ENCODE measurements at places on chromosomes 7 and 10.

- DNase-seq = no peak
Measured at GRCh38 chr10:74910241-74910975, 84.0 kb downstream of the KAT6B start.

GRCh38 chr7:12226756-12227155, 15.7 kb downstream of the TMEM106B start:
- no peak for DNase-seq

DNA sequence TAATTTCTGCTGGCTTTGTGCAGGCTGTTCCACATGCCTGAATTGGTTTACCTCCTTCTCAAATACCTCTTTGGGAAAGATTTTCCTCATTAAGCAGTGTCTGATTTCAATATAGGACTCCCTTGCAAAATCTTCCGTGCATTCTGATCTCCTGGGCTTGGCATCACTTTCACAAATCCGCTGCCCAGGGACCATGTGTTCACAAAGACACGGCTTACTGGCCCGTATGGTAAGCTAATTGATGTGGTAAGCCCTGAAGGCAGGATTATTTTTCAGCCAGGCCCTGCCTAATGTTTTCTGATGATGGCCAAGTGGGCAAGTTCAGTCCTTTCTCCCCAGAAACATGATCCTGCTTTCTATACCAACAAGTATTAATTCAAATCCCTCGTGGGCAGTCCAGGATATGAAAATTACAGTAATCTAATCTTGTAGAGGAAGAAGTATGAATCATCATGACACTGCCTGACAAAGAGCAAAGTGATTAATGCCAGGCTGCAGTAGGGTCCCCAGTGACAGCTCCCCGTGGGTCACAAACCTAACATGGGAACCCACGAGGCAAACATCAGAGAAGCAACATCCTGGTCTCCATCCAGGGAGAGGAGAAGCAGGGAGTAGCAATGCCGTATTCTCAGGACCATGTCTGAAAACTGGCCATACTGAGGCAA, 11.6 kb upstream of the SVIL start:
- DNase-seq = peak; percentile 59

DNA sequence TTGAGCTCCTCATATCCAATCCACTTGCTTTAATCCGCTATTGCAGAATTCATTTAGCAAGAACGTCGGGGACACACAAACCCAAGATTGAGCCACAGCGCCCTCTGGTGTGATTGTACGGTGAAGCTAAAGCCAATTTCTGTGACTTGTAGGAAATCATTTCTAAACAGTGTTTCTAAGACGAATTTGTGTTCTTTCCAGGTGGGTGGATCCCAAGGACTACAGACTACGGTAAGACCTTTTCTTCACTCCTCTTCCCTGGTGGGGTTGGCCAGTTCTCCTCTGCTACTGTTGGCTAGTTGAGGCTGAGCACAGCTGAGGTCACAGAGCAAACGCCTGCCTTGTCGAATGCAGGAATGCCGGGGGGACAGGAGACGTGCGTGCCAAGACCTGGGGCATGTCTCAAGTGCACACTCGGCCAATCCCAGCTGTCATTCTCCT, 5.2 kb downstream of the DMBT1 start:
- DNase-seq = peak; percentile 78

DNA sequence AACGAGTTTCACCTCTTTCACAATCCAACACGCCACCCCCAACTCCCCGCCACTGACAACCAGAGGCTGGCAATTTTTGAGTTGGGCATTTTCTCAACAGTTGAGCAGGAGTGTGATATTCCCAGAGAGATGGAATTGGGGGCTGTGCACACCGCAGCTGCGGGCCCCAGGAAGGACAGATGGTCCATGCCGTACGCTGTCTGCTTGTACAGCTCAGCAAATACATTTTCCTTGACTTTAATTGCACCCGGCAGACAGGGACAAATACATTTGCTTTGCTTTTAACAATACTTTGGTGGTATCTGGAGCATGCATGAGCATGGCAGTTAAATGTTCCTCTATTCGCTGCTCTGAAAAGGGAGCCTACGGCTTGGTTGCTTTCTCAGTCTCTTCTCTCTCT, 354.2 kb upstream of the DPP6 start:
- DNase-seq = no peak

GRCh38 chr7:128419257-128419656, 9.5 kb upstream of the IMPDH1 start:
- DNase-seq = no peak

- DNase-seq = peak; percentile 78
Measured at GRCh38 chr10:33240931-33241330, 93.5 kb downstream of the NRP1 start.

DNA sequence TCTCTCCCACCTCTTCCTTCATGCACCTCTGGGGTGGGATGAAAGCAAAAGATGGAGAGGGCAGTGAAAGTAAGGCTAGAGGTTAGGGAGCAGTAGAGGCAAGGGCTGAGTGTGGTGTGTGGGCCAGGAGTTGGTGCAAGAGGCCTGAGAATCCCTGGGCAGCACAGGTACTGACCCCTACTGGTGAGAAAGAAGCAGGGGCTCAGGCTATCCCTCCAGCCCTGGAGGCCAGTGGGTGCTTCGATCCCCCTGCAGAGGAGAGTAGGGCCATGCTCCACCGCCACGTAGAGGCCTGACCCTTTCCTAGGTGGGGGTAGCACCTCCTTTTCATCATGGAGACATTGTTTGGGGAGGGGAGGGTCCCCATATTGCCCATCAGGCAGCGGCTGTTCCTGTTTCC, 9.8 kb downstream of the CDHR1 start:
- no peak for DNase-seq

DNA sequence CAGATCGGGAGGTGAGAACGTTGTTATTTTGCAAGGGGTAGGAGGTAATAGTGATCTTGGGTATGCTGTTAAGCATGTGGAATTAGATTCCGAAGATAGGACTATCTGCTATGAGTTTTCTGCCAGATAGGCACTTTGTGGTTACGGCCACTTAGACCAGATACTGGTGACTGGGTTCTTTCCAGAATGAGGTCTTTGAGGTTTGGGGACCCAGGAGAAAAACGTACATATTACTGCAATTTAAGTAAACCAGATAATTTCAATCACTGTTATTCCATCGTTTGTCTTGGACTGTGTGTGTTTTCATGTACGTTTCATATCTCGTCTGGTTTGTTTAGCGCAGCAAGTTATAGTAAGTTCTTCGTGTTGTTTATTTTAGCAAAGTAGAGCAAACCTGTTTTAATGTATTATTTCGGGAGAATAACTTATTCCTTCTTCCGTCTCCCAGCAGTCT, 312 bp downstream of the ARL4A start:
- DNase-seq = no peak

GRCh38 chr7:105617280-105618015, 36.2 kb upstream of the EFCAB10 start:
- DNase-seq = no peak

DNA sequence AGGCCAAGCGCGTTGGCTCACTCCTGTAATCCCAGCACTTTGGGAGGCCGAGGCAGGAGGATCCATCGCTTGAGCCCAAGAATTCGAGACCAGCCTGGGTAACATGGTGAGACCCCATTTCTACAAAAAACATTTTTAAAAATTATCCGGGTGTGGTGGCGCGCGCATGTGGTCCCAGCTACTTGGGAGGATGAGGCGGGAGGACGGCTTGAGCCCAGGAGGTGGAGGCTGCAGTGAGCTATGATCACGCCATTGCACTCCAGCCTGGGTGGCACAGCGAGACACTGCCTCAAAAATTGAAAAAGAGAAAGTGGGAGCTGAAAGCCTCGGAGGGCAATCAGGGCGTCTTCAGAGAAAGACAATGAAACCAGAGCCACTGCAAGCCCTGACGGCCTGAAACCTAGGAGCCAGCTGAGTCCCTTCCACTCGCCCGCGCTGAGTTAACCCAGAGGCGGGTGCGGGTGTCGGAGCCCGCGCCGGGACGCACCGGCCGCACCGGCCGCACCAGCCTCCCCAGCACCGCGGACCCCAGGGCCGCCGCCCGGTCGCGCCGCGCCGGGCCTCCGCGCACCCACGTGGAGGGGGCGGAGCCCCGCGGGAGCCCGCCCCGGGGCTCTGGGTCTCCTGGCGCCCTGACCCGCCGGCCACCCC, 22.4 kb downstream of the ZFAND2A start:
- no peak for DNase-seq

- no peak for DNase-seq
Measured at GRCh38 chr7:28346676-28347363, 65.5 kb upstream of the CREB5 start.

- DNase-seq = no peak
Measured at GRCh38 chr7:3272691-3273141, 28.3 kb upstream of the SDK1 start.

DNA sequence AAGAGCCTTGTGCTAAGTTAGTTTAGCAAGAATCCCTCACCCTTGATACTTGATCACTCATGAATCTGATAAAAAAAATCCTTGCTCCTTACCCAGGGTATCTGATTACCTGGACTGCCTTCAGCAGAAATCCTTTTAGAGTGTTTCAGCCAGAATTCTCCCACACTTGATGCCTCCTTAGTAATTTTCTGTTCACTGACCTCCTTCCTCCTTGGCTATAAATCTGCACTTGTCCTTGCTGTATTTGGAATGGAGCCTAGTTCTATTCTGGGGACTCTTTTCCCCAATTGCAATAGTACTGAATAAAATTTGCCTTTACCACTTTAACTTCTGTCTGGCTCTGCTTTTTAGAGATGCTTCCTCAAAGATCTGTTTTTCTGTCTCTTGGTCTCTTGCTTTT, 84.9 kb downstream of the RPS24 start:
- no peak for DNase-seq

GRCh38 chr7:80199051-80199450, 64.4 kb downstream of the GNAI1 start:
- DNase-seq = no peak

DNA sequence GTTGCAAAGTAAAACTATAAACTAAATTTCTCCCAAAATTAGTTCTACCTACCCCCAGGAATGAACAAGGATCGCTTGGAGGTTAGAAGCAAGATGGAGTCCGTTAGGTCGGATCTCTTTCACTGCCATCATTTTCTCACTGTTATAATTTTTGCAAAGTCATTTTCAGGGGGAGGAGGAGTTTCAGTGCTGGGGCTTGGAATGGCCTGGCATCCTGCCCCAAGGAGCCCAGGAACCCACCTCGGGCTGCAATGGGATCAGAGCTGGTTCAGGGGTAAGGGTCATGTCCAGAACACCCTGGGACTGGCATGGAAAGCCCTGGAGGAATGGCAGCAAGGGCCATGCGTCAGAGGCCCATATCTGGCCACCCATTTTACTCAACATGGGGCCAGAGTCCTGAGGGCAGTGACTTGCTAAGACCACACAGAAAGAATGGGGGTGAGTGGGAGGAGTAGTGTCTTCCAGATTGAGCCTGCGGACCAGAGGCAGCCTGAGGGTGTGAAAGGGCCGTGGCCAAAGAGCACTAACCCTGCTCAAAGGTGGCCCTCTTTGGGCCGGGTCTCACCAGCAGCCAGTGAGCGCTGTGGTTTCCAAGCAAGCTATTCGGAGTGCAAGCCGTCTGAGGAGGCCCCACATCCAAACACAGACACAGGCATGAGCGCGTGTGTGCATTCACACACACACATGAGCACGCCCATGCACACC, 31.8 kb downstream of the GPRIN2 start:
- DNase-seq = no peak

DNA sequence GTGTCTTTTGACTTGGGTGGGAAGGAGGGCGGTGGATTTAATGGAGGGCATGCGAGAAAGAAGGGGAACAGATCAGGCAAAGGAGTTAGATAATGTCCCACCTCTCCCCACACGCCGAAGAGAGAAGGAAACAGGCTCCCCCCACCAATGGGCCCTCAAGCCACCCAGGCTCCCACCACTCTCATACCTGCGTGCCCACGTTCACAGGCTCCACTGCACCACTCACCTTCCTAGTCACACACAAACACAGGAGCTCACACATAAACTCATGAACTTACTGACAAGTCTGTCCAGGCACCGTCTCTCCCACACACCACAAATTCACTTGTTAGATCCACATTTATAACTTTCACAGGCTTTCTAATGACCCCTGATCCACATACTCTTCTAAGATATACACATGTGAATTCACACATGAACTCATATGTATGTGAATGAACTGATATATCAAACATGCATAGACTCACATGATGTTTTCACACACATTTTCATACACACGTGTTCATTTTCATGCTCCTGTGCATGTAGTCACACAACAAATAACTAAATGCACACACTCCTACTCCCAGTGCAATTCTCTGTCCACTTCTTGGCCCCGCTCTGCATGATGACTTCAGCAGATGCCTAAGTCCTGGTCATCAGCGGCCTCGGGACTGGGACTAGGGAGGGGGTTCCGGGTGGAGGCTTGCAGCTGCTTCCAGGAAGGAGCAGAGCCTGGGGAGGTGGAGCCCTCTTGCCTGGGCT, 1.5 kb downstream of the LZTS2 start:
- peak; percentile 92 for DNase-seq

GRCh38 chr10:70779088-70779487, 6.1 kb downstream of the TBATA start:
- DNase-seq = no peak

GRCh38 chr7:148699024-148699781, 500 bp downstream of the CUL1 start:
- DNase-seq = peak; percentile 39

GRCh38 chr7:137488038-137488437, 144.5 kb upstream of the PTN start:
- DNase-seq = no peak

DNA sequence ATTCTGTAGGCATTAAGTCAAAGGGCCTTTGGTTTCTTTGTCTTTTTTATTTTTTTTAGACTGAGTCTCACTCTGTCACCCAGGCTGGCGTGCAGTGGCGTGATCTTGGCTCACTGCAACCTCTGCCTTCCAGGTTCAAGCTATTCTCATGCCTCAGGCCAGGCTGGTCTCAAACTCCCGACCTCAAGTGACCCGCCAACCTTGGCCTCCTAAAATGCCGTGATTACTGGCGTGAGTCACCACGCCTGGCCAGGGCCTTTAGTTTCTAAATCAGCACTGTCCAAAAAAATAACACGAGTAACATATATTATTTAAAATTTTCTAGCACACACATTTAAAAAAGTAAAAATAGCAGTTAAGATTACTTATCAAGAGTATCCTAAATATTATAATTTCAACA, 11.1 kb upstream of the ACSL5 start:
- DNase-seq = no peak

DNA sequence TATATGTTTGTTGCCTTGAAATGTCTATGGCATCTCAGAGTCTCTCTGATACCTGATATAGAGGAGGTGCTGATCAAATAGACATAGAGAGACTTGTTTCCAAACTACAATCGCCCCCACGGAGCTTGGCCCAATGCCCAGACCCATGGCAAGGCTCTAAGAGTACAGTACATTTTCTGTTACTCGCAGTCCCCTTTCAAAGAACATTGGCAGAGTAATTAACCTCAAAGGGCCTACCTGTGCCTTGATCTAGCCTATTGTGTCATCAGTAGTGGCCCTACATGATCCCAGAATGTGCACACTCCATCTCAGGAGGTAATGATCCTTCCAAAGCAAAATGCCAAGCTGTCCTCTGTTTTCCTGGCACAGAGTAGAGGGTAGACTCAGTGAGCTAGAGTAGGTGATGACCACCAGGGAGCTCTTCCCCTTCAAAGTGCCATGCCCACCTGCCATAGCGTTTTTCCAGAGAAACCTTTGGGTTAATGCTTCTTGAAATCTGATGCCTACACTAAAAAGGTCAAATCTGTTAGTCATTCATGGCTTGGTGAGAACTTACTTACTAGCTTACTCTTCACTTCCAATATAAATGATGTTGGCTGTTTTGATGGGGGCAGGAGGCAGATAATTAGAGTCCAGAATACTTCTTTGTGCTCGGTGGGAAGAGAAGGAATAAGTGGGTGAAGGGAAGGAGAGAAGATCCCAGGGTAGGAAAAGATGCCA, 41.2 kb upstream of the ACSL5 start:
- DNase-seq = no peak
